ENCODE measurements at places on chromosomes 16 and 17.

DNA sequence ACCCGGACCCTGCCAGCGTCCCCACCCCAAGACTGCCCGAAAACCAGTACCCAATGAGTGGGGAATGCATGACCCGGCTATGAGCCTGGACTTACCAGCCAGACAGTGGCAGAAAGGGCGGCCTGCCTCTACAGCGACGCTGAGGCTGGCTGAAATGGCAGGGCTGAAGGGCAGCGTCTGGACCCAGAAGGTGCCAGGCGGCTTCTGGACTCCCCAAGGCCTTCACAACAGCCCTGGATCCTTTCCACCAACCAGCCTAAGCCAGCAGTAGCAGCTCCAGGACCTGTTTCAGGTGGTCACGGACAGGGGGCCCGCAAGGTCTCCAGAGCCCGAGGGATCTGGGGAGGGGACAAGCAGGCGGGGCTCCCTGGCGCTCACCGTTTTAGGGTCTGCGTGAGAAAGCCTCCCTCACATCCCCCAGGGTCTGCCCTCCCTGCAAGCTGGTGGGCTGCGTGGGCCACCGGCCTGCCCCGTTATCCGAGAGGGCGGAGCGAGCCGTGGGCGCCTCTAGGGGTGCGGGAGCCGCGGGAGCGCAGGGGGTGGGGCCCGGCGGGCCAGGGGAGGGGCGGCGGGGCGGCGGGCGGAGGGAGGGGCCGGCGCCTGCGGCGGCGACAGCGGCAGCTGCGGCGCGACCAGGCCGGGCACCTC lies at the start of gene RIPOR1:
Gene RIPOR1 (plus strand): TSS at position 608 of the 648 bp plus-strand sequence. CDS start 9,618 bp downstream, outside the sequence.
- DNase-seq: no peak

- peak; percentile 64 for DNase-seq
Measured at GRCh38 chr16:50548125-50548908, at the start of gene NKD1. Gene NKD1, plus strand, starts transcription at chr16:50548396. Its CDS starts 158 bp downstream, at chr16:50548554.

DNA sequence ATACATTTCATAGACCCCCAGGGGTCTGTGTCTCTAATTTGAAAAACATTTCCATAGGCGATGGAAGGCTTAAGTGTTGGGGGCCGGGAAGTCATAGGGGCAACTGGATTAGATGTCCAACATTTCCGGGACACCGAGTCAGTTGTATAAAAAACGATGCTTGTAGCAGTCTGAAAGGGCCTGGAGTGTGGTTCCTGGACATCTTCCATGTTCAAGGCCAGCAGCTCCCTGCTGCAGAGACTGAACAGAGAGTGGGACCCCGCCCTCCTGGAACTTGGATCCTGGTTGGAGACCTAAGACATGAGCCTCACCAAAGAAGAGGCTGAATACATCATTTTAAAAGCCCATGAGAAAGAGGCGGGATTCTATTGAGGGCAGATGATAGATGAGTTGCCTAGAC lies 82.0 kb upstream of the ZNF423 start:
- no peak for DNase-seq

DNA sequence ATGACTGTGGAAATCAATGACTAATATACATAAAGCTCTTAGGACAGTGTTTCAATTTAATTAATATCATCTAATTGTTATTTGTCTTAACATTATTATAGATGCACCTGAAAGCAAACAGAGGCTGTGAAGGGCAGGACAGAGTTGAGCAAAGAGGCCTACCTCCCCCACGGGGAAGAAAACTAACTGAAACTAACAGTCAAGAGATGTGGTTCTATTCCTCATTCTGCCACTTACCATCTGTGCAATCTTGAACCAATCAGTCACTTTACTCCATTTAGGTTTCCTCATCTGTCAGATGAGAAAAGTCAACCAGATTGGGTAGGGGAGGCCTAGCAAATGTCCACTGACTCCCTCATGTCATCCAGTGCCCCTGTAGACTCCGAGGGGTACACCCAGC lies 59.1 kb downstream of the C17orf67 start:
- DNase-seq: no peak

- DNase-seq: no peak
Measured at GRCh38 chr17:74390680-74391653, 23.7 kb downstream of the GPR142 start.

DNA sequence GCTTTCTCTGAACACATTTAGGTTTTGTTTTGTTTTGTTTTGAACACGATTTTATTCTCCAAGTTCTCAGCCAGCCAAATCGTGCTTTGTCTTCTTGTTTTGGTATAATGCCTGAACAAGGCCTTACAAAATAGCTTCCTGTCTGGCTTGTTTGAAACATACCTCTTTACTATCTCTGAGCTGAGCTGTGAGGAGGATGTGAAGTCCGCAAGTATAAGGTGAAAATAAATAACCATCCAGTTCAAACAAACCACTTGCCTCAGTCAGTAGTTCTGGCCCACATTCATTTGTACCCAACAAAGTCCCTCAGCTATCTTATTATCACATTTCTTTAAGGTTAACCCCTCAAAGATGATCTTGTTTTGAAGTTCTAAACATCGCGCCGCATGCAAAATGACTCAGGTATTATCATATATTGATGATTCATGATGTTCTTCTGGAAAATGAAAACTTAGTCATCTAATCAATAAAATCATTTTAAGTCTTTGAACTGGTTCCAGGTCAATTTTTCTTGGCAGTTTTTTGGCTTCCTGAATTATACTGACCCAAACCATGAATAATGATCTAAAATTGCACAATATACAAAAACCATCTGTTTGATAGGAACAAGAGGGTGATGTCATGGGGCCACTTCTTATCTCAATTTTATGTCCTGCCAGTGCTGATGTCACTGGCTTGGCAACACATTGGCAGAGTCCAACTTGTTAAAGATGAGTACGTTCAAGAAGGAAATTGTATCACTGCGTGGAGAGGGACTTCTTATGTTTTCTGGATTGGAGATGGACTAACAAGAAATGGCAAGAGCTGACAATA lies 694.3 kb downstream of the KCNJ2 start:
- DNase-seq: no peak

DNA sequence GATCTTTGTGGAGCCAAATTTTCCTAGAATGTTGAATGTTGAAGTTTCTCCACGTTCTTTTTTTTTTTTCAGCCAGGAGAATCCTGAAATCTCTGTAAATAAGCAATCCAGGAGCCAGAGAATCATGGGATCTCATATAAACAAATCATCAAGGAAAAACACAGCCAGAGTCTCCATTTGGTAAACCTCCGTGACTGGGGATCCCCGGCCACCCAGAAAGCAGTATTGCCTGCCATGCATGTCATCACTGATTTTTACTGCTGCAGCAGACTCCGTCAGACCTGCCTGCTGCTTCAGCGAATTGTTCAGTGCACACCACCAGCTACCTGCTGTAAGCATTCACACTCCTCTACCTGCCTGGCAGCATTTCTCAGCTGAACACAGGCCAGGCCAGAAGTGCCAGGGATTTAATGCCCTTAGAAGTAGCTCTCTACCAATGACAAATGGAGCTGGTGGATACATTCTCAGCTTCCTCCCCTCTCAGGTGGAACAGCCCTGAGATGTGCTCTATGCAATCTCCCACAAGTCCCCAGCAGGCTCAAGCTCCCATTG lies 158.6 kb downstream of the CYLD start:
- DNase-seq: no peak

DNA sequence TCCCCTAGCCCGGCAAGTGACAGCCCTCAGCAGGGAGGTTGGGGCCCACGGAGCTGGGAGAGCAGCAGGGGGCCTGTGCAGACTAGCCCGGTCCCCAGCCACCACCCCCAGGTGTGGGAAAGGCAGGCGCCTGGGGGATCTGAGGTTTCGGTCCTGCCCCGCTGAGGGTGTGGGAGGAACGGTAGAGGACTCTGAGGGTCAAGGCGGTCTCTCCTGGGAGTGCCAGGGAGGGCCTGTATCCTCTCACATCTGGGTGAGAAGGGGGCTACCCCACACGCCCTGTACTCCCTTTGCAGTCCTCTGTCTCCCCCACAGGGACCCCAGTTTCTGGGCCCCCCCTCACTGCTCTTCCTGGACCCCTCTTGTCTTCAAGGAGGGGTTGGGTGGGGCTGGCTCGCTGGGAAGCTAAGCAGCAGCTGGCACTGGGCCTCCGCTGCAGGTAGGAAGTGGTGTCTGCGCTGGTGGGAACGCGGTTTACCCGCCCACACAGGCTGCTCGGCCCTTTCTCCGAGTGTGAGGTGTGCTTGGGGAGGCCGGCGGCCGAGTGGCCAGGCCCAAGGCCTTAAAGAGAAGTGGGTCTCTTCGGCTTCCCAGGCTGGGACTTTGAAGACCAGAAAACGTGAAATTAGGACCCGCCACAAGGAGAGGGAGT lies 15.4 kb downstream of the CD7 start:
- no peak for DNase-seq

DNA sequence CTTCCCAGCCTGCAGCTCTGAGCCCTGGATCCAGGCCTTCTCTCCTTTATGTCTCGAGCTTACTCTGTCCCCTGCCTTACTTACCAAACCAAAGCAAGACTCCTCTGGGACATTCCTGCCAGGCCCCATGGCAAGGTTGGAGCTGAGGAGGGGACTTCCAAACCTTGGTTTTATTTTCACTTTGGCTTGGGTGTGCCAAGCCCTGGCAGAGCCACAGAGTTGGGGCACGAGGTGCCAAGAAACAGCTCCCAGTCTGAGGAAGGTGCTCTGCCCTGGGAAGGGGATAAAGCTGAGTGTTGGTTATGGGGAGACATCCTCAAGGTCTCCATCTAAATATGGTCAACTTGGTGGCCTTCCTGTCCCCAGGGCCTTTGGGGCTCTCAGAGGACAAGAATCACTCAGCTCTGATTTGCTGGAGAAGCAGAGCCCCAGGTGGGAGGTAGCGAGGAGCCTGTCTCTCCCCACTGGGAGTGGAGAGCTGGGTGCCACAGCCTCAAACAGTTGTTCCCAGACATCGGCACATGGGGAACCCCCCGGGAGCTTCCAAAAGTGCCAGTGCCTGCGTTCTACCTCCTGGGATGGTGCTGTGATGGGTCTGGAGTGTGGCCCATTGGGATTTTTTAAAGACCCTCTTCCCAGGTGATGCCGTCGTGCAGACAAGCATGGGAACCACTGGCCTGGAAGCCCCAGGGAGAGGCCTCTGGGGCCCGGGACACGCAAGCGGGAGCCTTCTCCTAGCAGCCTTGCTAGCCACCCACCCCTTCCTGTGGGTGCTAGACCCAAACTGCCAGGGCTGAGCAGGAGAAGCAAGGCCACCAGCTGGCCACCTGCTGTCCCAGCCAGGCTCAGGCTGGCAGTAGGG lies 10.3 kb downstream of the NLRC5 start:
- no peak for DNase-seq

GRCh38 chr16:9135797-9136196 lies 44.4 kb downstream of the HAPSTR1 start:
- no peak for DNase-seq

- DNase-seq: no peak
Measured at GRCh38 chr16:14672403-14672971, 21.6 kb downstream of the PLA2G10 start.

GRCh38 chr17:36760425-36760824 lies 159.0 kb downstream of the MRM1 start:
- DNase-seq: no peak
